Caco-2 (cell line): ENCODE measurements at places on chromosomes 4 and X.

GRCh38 chr4:182937268-182938204 is 20.4 kb upstream of the DCTD start:
- DNase-seq, result no peak

GRCh38 chrX:48939524-48940228 is 17.7 kb downstream of the OTUD5 start:
- DNase-seq, result no peak

DNA sequence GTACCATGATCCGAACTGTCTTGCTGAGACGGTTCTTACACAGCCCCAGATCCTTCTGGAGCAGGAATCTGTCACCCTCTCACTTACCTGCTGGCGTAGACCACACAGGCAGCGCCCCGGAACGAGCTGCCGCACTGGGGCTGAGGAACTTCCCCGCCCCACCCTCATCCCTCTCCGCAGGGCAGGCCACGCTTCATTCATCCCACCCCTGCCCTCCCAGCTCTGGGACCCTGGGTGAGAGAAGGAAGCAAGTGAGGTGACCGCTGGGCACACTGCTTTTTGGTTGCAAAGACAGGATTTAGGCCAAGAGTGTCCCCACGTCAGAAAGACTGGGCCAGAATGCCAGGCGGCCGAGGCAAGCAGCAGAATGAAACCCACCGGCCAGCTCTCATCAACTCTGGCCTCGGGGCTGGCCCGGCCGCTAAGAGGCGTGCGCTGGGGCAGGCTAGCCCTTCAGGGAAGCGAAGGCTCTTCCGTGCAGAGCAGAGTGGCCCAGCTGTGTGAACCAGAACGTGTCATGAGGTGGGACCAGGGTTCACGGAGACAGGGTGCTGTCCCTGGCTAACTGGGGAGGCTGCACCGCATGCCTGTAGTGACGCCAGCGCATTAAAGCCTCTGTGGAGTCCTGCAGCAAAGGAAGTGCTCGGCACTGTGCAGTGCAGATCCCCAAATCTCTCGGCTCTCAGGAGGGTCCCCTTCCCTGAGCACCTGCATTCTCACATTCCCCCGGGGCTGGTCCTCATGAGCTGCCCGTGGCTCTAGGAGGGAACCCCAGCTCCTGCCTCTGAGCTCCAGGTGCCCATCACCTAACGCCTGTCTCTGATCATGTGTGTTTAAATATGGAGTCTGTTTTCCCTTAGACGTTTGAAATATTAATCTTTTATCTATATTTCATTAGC is 6.4 kb downstream of the LRPAP1 start:
- no peak for DNase-seq

DNA sequence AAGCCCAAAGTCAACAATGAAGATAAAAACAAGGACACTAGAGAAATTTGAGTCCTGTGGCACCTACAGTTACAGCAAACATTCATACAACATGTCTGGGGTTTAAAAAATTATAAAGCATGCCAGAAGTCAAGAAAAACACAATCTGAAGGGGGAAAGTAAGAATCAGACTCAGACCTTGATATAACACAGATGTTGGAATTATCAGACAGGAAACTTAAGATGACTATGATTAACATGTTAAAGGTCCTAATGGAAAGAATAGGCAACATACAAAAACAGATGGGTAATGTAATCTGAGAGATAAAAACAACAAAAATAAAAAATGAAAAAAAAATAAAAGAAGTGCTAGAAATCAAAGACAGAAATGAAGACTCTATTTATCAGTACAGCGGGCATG is 446.5 kb downstream of the SPRY1 start:
- DNase-seq, result no peak

DNA sequence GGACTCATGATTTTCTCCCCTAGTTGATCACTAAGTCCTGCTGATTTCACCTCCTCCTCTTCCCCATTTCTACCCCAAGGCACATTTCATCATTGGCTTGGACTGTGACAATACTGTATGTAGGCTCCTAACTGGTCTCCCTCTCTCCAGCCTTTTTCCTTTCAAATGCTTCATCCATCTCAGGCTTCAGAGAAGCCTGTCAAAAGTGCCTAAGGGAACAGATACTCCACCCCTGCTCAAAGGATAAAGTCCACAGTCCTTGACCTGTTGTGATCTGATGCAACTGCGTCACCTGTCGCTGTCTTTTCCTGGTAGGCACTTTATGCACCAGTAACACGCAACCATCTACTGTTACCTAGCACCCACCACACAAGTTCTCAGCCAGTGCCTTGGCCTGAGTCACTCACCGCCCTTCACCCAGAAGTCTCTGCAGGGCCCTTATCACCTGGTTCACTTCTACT is 12.8 kb downstream of the SCARB2 start:
- peak; percentile 83 for DNase-seq

- no peak for DNase-seq
Observed at GRCh38 chr4:182969651-182970279, 52.6 kb upstream of the DCTD start.

- no peak for DNase-seq
Observed at GRCh38 chrX:20715176-20715575, 448.5 kb upstream of the RPS6KA3 start.

DNA sequence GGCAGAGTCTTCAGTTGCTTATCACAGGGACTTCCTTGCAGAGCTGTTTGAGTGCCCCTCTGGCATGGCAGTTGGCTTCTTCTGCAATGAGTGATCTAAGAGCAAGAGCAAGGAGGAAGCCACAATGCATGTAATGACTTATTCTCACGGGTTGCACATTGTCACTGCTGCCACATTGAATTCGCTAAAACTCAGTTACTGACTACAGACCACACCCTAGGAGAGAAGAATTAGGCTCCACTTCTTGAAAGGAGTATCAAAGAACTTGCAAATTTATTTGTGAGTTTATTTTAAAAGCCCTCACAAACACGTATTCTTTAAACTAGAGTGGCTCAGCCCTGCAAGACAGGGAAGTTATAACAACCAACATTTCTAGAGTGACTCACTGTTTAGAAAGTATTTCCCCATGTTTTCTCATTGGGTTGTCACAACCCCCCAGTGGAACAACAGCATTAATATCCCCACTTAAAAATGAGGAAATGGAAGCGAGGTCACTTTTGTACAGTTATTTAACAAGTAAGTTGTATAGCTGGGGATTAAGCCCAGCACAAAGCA is 32.4 kb upstream of the RBPJ start:
- no peak for DNase-seq

DNA sequence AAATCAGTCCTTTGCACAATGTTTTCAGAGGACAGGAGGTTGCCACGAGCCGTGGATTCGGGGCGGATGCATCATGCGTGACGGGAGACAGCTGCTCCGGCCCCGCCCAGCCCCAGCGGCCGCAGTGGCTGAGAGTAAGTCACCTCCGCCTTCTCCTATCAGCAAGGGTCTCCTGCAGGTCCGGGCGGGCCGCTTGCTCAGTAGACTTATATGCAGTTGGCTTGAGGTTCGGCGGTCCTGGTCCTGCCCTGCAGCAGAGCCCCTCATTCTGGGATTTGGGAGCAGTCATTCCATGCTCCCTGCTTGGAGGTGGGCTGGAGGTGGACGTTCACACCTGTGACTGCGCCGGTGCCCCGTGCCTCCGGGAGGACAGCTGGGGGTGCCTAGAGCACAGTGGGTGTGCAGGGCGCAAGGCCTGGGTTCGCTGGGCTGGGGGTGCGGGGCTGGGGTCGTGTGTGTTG is 86.3 kb upstream of the ADRA2C start:
- no peak for DNase-seq

DNA sequence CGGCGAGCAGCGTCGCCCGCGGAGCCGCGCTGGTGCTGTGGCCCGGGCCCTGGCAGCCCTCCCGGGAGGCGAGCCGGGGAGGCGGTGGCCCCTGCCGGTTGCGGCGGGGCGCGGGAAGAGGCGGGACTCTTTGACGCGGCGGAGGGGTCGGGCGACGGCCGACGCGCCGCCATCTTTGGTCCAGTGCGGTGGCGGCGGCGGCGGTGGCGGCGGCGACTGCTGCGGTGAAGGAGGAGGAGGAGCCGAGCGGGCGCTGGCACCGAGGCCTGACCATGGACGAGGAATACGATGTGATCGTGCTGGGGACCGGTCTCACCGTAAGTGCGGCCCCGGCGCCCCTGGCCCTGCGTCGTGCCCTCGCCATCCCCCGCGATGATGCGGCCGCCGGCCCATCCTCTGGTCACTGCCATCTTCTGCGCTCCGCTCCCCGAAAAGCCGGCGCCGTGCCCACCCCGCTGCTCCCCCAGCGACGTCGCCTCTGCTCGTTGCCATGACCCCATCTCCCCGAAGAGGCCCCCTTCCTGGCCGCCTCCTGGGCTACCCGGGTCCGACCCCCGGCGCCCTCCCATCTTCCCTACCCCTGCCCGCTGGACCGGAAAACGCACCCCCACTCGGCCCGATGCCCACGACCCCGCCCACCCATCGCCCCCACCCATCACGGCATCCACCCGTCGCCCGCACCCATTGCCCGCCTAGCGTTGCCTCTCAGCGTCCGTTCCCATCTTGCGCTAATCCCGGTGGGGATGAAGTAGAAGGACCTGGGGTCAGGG is at the start of gene GDI1:
GDI1 (plus strand) TSS at position 172 of the 770 bp plus-strand sequence; CDS start at position 273, 101 bp downstream.
- DNase-seq, result peak; percentile 60

GRCh38 chr4:159197260-159197884 is 94.5 kb downstream of the RAPGEF2 start:
- no peak for DNase-seq

DNA sequence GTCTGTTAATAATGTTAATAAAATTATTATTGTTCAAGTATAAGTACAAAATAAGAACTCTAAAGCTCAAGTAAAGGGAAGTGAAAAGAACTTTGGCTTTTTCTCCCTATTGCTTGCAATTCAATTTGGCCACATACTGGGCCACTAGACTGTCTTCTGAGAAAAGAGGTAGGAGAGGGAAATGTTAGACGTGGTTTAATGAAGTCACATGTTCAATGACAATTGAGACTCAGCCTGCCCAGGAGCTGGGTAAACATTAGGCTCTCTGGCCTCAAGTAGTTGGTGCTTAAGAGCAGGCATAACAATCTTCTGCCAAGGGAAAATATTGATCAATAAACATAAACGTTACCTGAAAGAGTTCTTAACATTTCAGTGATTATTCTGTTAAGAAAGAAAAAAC is 15.1 kb upstream of the PRSS12 start:
- DNase-seq, result no peak
